ENCODE measurements at places on chromosomes 1 and 21.

GRCh38 chr1:200027264-200027823, at the start of gene NR5A2:
Gene NR5A2 (plus strand): TSS chr1:200027710. CDS start chr1:200027848, 138 bp downstream.
- no peak for DNase-seq

DNA sequence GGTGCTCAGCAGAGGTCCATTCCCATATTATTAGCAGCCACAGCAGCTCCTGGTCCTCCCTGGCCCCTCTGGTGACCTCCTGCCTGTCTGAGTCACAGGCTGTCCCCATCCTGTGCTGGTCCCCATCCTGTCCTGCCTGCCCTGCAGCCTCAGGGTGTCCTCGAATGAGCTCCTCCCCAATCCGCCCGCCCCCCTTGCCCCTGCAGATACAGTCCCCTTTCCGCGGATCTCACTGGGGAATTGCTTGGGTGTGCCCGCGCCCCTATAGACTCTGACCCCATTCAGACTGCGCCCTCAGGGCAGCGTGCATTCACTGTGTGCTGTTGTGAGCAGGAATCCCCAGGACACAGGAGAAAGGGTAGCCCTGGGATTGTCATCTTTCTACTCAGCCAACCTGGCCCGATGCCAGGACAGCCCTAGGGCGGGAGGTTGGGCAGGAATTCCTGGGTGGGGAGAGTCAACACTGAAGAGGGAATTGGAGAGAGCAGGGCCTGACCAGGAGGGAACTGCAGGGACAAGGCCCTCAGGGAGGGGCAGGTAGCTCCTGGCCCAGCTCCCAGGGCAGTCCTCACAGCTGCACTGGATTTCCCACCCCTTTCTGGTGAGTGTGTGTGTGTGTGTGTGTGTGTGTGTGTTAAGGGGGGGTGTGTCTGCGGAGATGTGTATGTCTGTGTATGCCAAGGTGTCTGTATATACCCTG, 1.1 kb upstream of the GUCA2A start:
- DNase-seq: peak; percentile 38

- DNase-seq: no peak
These were observed 22.0 kb downstream of the INAVA start for GRCh38 chr1:200916681-200917080.

- no peak for DNase-seq
These were observed 639.7 kb upstream of the CXADR start for GRCh38 chr21:16873176-16873575.
